ENCODE measurements at places on chromosomes 7 and 10. TPM values are rescaled to one million over a fixed set of nuclear protein-coding genes. Genes with fewer than 3 reads are reported as not detected.

FEZF1 gene
- not detected for total RNA-seq

TFR2 gene
- 4.0 TPM for total RNA-seq

PDE6C gene
- 0.35 TPM for total RNA-seq

CTAGE15 gene
- not detected for total RNA-seq

NRCAM gene
- total RNA-seq: 55.1 TPM

RAMP3 gene
- 1.1 TPM for total RNA-seq

CALCR gene
- total RNA-seq: 0.18 TPM

MEOX2 gene
- 12.0 TPM for total RNA-seq

LIPA gene
- 26.0 TPM for total RNA-seq

ODAD2 gene
- total RNA-seq: 2.3 TPM

SYNPO2L gene
- total RNA-seq: 0.49 TPM

NFE2L3 gene
- total RNA-seq: 6.5 TPM

WIPF3 gene
- total RNA-seq: 1.4 TPM

PRSS2 gene
- total RNA-seq: not detected

IKZF5 gene
- 9.7 TPM for total RNA-seq

SORCS3 gene
- 11.1 TPM for total RNA-seq

ZNF425 gene
- total RNA-seq: 4.5 TPM

CHN2 gene
- total RNA-seq: 16.2 TPM

WNT8B gene
- 0.47 TPM for total RNA-seq

KLLN gene
- 2.6 TPM for total RNA-seq

CYP2C18 gene
- not detected for total RNA-seq

ADRA2A gene
- 3.4 TPM for total RNA-seq

TMEM213 gene
- 0.13 TPM for total RNA-seq

PRR15 gene
- 0.71 TPM for total RNA-seq

ZNF487 gene
- total RNA-seq: 6.0 TPM

RET gene
- total RNA-seq: 0.82 TPM
